ENCODE measurements at places on chromosomes 7 and 10. TPM values are rescaled to one million over a fixed set of nuclear protein-coding genes. Genes with fewer than 3 reads are reported as not detected.

Gene ASB10
- total RNA-seq: not detected

Gene HYAL4
- total RNA-seq: not detected

Gene CDH23
- total RNA-seq: 5.1 TPM

Gene SIRT1
- 19.5 TPM for total RNA-seq

Gene CLRN3
- 40.8 TPM for total RNA-seq

All from mucosa of gallbladder (tissue), 1 donor.